ENCODE measurements at places on chromosomes 4 and X.

DNA sequence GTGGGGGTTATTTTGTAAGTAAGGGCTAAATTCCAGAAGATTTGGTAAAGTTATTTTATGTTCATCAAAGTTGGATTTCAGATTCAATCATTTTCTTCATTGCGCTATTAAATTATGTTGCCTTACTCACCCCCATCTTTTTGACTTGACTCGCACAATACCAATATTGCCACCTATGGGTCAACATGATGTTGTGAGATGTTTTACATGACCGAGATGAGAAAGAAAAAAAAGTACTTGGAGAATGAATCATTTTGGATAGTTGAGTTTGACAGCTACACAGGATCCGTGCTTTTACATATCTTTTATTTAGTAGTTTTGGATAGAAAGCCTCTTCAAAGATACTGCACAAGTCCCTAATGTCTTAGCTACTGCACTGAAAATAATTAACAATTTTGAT, 224.2 kb upstream of the EMCN start:
- DNase-seq = no peak

DNA sequence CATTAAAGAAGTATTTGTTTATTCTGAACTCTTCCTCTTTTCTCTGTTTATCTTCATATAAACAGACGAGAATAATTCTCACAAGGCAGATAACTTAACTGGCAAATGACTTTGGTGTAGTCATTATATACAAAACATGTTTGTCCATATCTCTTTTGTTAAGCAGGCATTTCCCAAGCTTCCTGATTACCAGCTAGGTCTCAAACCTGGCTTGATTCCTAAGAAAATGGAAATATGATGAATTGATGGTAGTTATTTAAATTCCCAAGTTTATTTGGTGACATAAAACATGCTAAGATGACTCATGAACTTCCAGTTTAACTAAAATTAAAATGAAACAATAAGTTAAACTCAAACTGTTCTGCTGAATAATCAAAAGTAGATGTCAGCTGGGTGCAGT, 96.8 kb downstream of the ARSJ start:
- DNase-seq = no peak

- DNase-seq = no peak
Measured at GRCh38 chr4:7086384-7086783, 18.5 kb upstream of the GRPEL1 start.

GRCh38 chr4:145623831-145624230, 4.6 kb downstream of the MMAA start:
- DNase-seq = no peak

GRCh38 chr4:20528508-20528907, 171.8 kb upstream of the PACRGL start:
- DNase-seq = no peak

GRCh38 chr4:122966201-122966600, 43.8 kb upstream of the NUDT6 start:
- no peak for DNase-seq

DNA sequence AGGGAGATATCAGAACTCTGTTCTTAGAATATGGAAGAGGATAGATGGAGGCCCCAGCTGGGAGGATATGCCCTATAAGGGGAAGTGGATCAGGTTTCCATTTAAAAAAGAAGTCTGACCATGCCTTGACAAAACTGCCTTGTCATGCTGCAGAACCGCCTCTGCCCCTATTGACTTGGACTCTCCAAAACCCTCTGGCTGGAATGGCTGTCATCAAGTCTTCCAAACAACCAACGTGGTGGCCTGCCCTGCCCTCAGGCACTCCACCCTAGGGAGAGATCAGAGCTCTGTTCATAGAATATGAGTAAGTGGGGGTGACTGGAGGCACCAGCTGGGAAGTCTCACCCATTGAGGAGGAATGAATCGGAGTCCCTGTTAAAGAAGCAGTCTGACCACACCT, 114.9 kb downstream of the VSIG4 start:
- no peak for DNase-seq

GRCh38 chrX:56788717-56789122, 59.7 kb downstream of the NBDY start:
- no peak for DNase-seq

GRCh38 chr4:12852338-12853307, 631.5 kb downstream of the RAB28 start:
- DNase-seq = no peak

DNA sequence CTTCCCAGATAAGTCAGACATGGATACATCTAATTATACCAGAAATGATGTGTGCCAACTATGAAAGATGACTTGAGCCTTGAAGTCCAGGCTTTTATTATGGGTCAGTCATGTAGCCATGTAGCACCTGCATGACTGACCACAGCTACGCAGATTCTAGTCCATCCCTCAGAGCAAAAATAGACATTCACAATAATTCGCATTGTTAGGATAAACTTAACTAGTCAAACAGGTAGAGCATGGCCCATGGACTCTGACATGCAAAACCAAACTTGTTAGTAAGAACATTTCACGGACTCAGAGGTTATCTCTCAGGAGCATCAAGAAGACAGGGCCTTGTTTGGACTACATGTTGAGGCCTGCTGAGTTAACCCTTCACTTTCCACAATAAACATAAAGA, 132.6 kb downstream of the PWWP3B start:
- DNase-seq = no peak

DNA sequence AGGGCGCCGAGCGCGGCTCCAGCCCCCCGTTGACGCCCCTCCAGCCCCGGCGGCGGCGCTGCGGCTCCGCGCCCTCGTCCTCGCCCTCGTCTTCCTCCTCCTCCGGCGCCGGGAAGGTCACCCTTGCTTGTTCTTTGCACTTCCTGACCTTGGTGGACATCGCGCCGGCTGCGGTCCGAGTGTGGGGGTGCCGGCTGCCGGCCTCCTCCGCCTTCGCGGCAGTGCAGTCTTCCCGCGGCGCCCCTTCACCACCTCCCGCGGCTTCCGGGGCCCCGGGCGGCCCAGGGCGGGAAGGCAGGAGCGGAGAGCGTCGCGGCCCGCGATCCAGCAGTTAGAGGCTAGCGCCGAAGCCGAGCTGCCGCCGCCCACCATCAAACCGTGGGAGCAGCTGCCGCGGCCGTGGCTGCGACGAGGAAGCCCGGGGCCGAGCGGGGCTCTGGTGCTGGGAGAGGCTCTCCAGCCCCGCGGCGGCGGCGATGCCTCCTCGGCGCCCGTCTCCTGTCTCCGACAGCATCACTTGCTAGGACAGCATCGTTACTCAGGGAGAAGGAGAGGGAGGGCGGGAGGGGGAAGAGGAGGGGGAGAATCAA, at the start of gene TRPC3:
Gene TRPC3, minus strand, starts transcription at position 540 of the 590 bp plus-strand sequence. Its CDS starts 380 bp downstream, at position 160.
- no peak for DNase-seq

DNA sequence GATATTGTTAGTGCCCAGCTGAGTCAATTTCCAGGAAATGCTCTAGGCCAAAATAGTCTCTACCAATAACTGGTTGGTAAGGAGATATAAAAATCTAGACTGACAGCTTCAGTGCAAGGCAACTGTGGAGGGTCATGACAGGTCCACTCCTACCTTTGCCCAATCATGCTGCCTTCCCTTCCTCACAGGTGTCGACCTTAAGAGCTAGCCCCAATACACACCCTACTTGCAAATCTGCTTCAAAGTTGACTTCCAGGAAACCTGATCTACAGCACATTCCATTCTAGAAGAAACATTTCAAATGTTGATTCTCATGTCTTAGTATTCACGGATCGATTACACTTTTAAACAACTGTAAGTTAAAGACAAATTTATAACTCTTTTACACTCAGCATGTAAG, 1455.5 kb downstream of the TECRL start:
- DNase-seq = no peak

DNA sequence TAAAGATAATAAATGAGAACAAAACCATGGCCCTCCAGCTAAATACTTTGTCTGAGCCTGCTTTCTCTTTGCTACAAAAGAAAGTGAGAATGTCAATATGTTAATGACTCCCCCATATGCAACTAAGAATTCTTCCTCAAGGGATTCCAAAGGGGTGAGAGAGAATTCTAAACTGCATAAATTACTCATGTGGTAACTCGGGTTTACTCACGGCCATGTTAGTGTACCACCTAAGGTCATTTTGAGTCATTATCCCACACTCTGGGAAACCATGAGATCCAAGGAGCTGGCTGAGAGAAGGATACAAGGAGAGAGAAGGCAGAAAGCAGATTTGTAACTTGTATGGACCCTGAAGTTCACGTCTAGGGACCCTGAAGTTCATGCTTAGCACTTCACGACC, 190.3 kb downstream of the DHX15 start:
- DNase-seq = no peak

DNA sequence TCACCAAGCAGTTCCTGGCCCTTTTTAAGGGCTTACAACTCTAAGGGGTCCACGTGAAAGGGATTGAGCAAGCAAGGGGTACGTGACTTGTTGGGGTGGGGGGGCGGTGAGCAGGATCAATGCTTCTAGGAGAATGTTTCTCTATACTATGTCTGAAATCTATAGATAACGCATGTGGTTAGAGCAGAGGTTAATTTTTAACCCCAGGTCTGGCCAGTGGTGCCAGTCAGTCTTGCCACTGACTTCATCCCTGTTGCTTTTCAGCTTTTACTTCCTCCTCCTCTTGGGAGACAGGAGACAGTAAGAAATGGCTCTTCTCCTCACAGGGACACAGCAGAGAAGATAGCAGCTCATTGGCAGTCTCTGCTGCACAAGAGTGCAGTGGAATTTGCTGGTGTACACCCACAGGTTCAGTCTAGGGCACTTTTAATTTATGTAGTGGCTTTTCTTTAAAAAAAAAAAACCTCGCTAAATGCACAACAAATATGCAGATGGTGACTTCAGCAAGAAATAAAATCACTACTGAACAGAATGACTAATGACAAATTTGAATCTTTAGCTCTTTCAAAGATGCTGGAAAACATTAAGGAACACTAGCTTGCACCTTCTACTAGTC, 190.5 kb downstream of the CCNG2 start:
- no peak for DNase-seq

- no peak for DNase-seq
Measured at GRCh38 chr4:183758061-183758757, 99.1 kb downstream of the TRAPPC11 start.

DNA sequence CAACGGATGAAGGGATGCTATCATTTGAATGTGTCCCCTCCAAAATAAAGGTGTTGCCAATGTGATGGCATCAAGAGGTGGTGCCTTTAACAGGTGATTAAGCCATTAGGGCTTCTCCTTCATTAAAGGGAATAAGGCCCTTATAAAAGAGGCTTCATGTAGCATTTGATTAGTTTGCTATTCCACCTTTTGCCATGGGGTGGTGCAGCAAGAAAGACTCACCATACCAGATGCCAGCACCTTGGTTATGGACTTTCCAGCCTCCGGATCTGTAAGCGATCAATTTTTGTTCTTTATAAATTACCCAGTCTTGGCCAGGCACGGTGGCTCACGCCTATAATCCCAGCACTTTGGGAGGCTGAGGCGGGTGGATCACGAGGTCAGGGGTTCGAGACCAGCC, 7.9 kb upstream of the SLC25A43 start:
- DNase-seq = no peak

- DNase-seq = no peak
Measured at GRCh38 chr4:165210566-165210965, 3.2 kb downstream of the KLHL2 start.

DNA sequence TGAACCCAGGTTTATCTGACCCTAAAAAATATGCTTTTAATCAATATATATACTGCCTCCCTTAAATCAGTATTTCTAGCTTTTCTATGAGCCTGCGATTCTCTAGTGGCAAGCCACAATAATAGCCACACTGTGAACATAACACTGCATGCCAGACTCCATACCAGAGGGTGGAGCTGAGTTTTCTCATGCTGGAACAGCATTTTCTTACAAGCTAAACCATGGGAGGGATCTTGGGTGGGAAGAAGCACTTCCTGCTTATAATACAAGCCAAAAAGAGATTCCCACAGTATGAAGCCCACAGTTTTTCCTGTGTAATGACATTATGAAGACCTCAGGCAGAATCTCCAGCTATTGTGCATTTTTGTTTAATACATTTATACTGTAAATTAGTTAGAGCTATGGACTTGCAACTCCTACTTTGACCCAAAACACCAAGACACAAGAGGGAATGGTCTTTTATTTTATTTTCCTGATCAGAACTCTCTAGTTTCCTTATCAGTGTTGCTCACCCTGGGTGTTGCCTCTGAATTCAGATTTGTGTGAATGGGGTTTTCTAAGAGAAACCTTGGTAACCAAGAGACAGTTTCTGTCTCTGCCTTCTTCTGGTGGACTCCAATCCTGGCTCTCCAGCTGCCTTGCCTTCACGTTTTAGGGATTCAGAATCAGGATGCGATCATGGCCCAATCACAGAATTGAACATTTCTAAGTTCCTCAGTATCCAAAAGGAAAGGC, 74.5 kb upstream of the EOLA2 start:
- DNase-seq = no peak

DNA sequence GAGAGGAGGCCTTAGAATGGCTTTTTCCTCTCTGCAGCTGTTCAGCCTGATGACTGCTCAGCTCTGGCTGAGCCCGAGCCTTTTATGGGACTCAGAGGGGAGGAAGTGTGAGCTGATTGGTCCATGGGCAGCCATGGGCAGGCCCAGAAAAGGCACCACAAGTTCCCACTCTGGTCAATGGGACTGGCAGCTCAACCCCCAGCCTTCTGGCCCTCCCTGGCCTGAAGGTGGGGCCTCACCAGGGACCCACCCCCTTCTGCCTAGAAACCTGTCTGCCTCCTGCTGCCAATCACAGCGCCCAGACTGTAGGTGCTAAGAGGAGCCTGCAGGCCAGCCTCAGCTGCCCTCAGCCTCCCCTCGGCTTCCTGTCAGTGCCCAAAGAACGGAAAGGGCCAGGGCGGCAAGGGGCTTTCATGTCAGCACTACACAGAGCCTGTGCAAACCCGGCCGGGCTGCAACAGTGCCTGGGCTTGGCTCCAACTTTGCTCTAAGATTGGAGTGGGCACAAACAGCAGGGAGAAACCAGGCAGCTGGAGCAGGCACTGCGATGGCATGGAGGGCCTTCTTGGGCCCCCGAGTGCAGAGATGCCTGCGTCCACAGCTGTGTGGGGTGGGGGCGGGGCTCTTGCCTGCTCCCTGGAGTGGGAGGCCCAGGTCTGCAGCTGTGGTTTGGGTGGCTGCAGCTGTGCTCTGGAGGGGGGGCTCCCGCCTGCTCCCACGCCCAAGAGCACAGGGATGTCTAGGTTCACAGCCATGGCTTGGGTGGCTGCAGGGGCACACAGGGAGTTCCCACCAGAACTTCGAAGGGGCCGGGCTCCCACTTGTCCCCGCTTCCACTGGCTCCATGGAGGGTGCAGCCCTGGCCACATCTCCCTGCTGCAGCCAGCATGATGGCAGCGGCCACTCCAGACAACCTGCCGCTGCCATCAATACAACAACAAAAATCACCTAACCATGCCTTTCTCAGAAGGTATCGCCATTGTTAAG, 92.6 kb downstream of the NXF2 start:
- DNase-seq = no peak

DNA sequence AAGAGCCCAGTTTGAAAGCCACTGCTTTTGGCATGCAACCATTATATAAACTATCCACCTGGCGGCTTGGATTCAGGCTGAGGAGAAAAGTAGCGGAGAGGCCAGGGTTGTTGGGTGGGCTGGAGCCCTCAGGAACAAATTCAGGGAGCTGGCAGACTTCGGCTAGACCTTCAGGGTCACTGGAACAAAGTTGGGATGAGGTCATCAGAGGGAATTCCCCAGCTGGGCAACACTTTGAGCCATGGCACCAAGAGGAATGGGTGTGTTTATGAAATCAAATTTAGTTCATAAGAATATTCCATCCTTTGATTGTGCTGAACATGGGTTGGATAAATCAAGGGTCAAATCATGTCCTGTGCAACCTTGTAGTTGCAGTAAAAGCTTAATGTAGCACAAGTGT, 22.0 kb downstream of the MTMR1 start:
- DNase-seq = no peak

Measured in CD4-positive, alpha-beta T cell treated with Interleukin-6 at 100 ng/mL for 8 hours (primary cell).